Cardiac atrium fibroblast (primary cell): ENCODE measurements at places on chromosomes 2 and 18. TPM values are rescaled to one million over a fixed set of nuclear protein-coding genes. Genes with fewer than 3 reads are reported as not detected.

NRP2 gene
- total RNA-seq, result 12.6 and 19.0 TPM in 2 replicates

ELOA2 gene
- not detected in 2 replicates for total RNA-seq

GKN2 gene
- total RNA-seq, result not detected in 2 replicates

ITGB6 gene
- total RNA-seq, result not detected in 2 replicates

TEX44 gene
- not detected in 2 replicates for total RNA-seq

CCDC121 gene
- 1.6 and 2.1 TPM in 2 replicates for total RNA-seq

TMEM247 gene
- not detected in 2 replicates for total RNA-seq

COL5A2 gene
- 771 and 891 TPM in 2 replicates for total RNA-seq

KCNE4 gene
- 10.7 and 19.1 TPM in 2 replicates for total RNA-seq

SLC4A3 gene
- total RNA-seq, result 6.2 and 6.3 TPM in 2 replicates

NMS gene
- not detected in 2 replicates for total RNA-seq

PMAIP1 gene
- 2.2 and 4.4 TPM in 2 replicates for total RNA-seq

RABL2A gene
- total RNA-seq, result 1.4 and 3.9 TPM in 2 replicates

CWC22 gene
- 7.9 and 10.5 TPM in 2 replicates for total RNA-seq

POTEC gene
- total RNA-seq, result not detected in 2 replicates

ASB18 gene
- not detected in 2 replicates for total RNA-seq

ACMSD gene
- total RNA-seq, result not detected in 2 replicates
